ENCODE measurements at places on chromosomes 3 and 15. TPM values are rescaled to one million over a fixed set of nuclear protein-coding genes. Genes with fewer than 3 reads are reported as not detected.
A peak's percentile ranks its signal among the peaks of the same experiment; 100 is the strongest.

- DNase-seq, result no peak
These were observed 1224.1 kb upstream of the CADM2 start for GRCh38 chr3:83734656-83735055.

- DNase-seq, result no peak
These were observed 98.2 kb upstream of the TJP1 start for GRCh38 chr15:29920515-29920914.

DNA sequence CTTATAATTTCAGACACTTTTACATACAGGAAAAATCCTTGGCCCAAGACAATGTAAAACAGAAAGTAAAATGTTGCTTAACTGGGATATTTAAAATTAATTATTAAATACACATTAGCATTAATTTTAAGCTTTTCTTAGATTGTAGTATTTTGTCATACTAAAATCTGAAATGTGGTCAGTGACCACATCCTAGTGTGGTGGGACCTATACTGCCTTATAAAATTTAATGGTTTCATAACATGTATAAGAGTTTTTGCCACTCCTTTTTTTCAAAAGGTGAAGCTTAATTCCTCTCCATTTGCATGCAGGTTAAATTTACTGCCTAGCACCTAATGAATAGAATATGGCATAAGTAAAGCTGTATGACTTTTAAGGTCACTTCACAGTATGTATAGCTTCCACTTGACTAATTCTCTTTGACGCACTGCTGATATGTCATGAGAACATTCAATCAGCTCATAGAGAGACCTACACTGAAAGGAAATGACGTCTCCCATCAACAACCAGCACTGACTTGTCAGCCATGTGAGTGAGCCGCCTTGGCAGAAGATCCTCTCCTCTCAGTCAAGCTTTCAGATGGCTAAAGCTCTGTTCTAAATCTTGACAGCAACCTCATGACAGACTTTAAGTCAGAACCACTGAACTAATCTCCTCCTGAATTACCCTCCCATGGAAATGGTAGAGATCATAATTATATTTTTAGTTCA is 847.8 kb downstream of the SI start:
- no peak for DNase-seq

DNA sequence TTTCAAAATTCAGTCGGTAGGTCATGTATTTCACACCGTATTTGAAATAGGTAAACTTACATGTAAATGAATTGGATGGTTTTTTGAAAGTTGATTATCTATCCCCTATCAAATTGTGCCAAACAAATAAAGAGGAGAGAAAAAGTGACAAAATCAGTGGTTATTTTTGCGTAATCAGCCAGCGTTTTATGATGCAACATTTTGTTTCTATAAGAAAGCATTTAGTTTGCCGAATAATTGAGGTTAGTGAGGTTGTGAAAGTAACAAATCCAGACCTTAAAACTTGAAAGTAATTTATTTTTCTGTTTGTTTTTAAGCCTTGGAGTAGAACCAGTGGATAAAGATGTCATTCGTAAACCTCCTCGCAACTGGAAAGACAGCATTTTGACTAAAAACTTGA is 29.3 kb downstream of the ASTE1 start:
- DNase-seq, result no peak

Gene RNU6-1
- total RNA-seq, result not detected

Gene STAC
- 0.78 TPM for total RNA-seq

DNA sequence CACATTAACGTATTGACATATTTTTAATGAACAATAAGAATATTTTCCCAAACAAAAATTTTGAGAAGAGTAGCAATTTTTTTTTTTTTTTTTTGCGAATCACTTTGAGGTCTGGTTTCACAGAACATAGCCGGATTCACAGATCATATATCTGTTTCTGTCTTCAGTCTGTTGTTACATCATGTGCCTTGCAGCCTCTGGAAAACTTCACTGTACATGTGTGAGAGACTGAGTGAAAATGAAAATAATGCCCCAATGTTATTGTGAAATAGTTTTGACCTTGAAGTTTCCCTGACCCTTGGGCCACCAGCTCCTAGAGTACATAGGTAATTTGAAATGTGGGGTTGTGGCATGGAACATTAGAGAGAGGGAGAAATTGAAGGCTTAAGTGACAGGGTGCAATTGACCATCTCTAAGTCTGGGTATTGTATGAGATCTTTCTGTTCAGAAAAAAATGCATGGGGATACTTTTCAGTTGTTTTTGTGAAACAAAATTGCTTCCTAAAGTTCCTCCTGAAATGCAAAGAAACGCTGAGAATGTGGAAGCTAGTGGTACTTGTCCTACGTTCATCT is 14.0 kb downstream of the ITPR1 start:
- no peak for DNase-seq

Gene MAP1A
- total RNA-seq, result 1.9 TPM

DNA sequence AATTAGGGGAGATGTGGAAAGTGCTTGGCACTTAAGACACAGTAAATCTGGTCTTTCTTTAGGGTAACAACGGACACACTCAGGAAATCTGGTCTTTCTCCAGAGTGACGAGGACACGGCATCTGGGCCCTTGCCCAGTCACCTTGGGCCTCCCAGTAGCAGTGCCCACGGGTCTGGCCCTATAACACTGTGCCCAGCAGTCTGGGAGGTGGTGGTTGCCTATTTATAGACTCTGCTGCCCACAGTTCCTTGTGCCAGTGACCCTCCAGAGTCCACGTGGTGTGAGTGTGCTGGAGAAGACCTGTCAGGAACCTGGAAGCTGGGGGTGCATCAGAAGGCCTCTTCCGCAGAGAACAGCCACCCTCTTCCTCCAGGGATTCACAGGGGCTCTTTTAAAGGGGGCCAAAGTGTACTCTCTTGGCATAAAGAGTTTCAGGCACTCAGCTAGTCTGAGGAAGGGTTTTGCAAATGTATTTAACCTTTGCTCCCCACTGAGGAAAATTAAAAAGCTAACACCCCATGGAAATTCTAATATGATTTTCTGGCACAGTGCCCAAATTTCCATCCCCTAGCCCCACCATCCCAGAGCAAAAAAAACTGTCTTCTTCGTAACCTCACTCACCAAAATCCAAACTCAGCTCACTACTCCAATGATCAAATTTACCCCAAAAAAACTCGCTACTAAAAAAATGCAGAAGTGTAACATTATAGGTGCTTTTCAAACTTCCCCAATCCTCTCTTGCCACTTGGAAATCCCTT is 15.4 kb downstream of the WNT5A start:
- DNase-seq, result no peak

DNA sequence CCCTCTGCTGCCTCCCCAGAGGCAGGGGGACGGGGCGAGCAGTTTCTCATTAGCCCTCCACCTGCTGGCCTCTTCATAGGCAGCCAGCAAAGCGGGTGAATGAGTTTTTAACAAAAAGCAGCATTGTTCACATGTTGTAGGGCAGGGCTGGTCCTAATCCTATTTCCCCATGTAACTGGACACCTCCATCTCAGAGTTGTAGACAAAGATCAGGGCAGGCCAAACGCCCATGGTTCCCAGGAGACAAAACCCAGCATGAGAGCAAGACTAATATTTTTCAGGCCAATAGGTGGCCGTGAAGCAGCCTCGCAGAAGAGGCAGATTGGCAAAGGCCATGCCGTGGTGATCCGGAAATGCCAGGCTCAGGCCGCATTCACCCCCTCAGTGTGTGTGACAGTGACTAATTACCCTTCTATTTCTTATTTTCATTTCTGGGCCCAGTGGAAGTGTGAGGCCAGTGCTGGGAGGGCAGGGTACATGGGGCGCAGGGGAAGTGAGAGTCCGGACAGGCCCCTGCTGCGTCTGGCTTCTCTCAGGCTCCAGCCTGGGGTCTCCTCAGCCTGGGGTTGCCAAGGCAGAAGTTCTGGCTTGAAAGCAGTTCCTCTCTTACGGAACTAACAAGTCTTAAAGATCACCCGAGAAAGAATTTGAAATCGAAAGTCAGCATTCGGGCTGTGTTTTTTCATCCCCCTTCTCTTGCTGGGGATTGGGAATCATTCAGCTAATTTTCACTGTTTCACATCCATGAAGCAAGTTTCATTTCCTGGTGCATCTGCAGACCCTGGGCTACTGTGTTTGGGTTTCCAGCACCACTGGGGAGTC is 64.8 kb downstream of the BOC start:
- no peak for DNase-seq

- DNase-seq, result no peak
These were observed 231.1 kb upstream of the IL12A start for GRCh38 chr3:159757341-159758060.

Gene TKT
- total RNA-seq, result 170 TPM

DNA sequence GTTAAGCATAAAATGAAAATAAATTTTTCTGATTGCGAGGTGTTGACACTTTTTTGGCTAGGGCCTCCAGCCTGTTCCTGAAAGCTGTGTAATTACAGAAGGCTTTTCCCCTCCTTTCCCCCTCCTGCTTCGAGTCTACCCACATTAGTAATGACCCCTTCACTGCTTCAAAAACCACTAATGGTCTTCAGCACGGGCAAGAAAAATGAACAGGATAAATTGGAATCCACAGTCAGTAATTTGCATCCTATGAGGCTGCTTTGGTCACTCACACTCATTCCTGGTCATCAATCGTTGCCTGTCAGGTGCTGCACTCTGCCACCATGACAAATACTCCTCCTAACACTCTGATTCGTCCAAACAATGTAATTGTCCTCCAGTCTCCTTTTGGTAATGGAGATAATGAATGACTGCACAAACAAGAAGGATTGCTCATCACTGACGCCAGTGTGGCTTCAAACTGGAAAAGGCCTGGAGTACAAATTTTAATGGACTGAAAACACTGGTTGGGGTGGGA is 148.6 kb downstream of the MEIS2 start:
- no peak for DNase-seq

Gene CNOT10
- total RNA-seq, result 33.4 TPM

DNA sequence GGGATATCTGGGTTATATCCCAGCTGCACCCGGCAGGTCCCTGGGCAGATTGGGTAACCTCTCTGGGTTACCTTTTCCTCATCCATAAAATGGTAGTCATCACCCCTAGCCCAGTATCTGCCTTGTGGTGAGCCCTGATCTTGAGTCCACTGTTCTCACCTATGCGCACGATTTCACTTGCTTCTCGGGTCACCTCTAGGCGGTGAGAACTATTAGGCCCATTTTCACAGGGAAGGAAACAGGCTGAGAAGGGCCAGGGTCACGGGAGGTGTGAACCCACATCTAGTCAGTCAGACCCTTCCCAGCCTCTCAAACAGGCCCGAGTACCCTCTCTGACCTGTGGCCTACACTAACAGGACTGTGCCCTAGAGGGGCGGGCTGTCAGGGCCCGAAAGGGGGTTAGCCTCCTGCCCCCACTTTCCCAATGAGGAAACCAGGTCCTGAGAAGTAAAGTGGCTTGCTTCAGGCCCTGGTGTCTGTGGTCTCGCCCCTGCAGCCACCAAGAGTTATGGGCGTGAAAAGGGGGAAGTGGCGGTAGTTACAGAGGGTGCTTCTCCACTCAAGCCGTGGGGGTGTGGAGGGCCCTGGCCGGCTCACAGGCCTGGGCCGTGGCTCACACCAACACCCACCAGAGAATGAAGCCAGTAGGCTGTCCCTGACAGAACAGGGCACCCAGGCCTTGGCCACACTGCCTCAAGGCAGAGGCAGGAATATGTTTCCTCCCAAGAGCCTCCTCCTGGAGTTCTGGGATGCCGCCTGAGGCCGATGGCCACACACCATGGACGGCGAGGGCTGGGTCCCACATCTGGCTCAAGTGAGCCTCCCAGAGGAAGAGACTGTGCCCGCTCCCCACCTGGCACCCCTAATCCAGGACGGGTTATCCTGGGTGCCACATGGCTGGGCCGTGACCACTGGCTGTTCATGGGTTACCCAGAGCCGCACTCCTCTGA is 19.5 kb downstream of the PSTPIP1 start:
- peak; percentile 18 for DNase-seq

Gene OSBPL10
- total RNA-seq, result 19.6 TPM

GRCh38 chr3:160027541-160028195 is 39.0 kb downstream of the IL12A start:
- no peak for DNase-seq

GRCh38 chr3:197019535-197019934 is 10.1 kb downstream of the MELTF start:
- no peak for DNase-seq

DNA sequence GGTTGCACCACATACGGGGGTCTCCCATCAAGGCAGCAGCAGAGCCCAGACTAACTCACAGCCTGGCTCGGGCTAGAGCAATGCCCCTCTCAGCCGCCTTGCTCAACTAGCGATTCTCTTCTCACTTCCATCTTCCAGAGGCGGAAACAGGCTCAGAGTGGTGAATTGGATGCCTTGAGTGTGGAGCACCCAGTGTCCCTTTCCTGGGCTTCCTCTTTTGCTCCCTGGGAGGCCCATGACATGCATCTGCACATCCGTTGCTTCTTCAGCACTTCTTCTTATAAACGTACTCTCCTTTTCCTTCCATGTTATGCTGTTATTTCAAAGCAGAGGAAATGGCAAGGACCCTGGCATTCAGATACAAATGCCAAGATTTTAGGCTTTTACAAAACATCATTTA is 2.1 kb upstream of the IQSEC1 start:
- DNase-seq, result no peak

Gene MST1R
- total RNA-seq, result 124 TPM

Data from left colon (tissue), 2 donors.